Foreskin keratinocyte (primary cell): ENCODE measurements at places on chromosomes 4 and X. TPM values are rescaled to one million over a fixed set of nuclear protein-coding genes. Genes with fewer than 3 reads are reported as not detected.

GUCY1B1 gene
- total RNA-seq, result 0.17 and 0.32 TPM in 2 replicates

ADGRL3 gene
- total RNA-seq, result 0.60 and 0.78 TPM in 2 replicates

SLC4A4 gene
- 0.92 and 2.2 TPM in 2 replicates for total RNA-seq

GSX2 gene
- total RNA-seq, result not detected in 2 replicates

USP17L18 gene
- total RNA-seq, result not detected in 2 replicates

GC gene
- not detected in 2 replicates for total RNA-seq

MAGEA8 gene
- not detected in 2 replicates for total RNA-seq

GPR143 gene
- total RNA-seq, result 1.2 and 1.3 TPM in 2 replicates
